ENCODE measurements at places on chromosomes 5 and 9.

DNA sequence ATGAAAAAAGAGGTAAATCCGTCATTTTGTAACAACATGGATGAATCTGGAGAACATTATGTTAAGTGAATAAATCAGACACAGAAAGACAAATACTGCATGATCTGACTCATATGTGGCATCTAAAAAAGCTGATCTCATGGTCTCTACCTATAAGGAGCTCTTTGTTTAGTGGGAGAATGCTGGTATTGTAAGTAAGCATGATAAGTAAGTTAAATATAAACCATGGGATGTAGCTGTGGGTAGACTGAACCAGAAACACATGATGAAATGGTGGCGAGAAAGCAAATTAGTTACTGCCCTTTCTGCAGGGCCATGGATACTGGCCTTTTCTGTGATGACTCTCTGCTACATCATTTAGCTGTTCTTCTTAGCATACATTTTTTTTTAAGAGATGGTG lies 66.4 kb upstream of the RUSC2 start:
- H3K4me3 ChIP-seq, result no peak overlapping the region
- no peaks in the 10 kb centered on the region for H3K27me3 ChIP-seq
- no peaks in the 10 kb centered on the region for H3K36me3 ChIP-seq
- no peak for DNase-seq

DNA sequence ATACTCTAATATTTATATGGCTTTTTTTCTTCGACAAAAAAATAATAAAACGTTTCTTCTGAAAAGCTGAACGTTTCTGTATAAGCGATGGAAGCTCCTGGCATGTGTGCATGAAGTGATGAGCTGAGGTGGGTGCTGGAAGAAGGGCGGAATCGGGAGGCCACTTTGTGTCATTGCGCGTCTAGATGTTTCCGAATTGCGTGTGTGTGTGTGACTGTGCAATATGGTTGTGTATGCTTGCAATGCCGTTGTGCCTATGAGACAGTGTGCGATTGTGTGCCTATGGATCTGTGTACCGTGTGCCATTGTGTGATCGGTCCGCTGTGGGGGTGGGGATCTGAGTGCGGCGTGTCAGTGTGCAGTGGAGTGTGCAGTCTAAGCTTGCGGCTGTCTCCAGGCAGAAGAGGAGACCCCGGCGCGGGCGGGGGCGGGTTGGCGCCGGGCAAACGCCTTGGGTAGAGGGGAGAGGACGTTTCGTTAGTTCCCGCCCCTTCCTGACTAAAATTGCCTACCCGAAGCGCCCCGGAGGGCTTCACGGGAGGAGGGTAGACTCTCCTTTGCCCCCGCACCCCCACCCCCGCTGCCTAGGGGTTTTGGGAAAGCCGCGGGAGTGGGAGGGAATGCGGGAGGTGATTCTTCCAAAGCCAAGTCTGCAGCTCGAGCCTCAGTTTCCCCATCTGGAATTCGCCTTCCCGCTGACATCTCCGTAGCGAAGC lies 24.2 kb downstream of the PCDHGC5 start:
- peaks cover 46% of the 10 kb centered on the region for H3K36me3 ChIP-seq
- no peaks in the 10 kb centered on the region for H3K27me3 ChIP-seq
- DNase-seq, result no peak
- H3K27ac ChIP-seq, result peak overlapping the region; percentile 97

DNA sequence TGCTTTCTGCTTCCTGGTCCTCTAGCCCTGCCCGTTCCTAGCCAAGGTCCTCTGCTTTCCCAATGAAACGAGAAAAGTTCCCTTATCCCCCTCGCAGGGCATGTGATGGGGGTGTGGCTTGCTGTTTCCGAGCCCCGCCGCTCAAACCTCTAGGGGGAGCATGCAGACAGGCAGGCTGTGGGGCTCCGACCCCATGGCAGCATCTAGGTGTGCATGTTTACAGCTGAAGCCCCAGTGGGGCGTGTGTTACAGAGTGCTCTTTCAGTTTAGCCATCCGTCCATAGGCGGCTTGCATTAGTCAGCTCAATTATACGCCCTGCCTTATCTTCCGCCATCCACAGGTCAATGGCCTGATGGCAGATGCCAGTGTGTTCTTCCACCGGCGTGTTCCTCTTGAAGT lies 48.3 kb upstream of the SPATA31E1 start:
- DNase-seq, result no peak
- H3K4me3 ChIP-seq, result no peak overlapping the region
- H3K4me1 ChIP-seq, result no peaks in the 10 kb centered on the region

GRCh38 chr9:99352826-99353225 lies 130.7 kb downstream of the SEC61B start:
- DNase-seq, result no peak
- no peaks in the 10 kb centered on the region for H3K4me1 ChIP-seq
- H3K4me3 ChIP-seq, result no peak overlapping the region
- no peak overlapping the region for H3K27ac ChIP-seq
- no peaks in the 10 kb centered on the region for H3K36me3 ChIP-seq
- no peaks in the 10 kb centered on the region for H3K27me3 ChIP-seq

DNA sequence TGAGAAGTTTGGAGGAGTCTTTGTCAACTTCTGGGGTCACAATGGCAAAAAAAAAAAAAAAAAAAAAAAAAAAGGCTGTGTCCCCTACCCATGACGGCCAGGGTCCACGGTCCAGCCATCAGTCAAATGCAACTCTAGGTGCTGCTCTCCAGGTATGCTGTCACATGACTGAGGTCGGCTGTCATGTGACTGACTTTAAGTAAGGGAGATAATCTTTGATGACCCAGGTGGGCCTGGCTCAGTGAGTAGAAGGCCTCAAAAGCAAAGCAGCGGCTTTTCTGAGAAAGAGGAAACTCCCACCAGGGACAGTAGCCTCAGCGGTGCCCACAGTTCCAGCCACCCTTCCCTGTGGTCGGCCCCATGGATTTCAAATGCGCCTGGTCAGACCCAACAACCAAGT lies 117.7 kb downstream of the ROR2 start:
- H3K27ac ChIP-seq, result no peak overlapping the region
- H3K4me3 ChIP-seq, result no peak overlapping the region
- no peak for DNase-seq
- H3K36me3 ChIP-seq, result no peaks in the 10 kb centered on the region
- H3K4me1 ChIP-seq, result peaks cover 16% of the 10 kb centered on the region

- H3K4me1 ChIP-seq, result no peaks in the 10 kb centered on the region
- H3K4me3 ChIP-seq, result no peak overlapping the region
- no peaks in the 10 kb centered on the region for H3K27me3 ChIP-seq
- peaks cover 6% of the 10 kb centered on the region for H3K36me3 ChIP-seq
Measured at GRCh38 chr5:39014561-39014960, 59.6 kb downstream of the RICTOR start.

- peaks cover 8% of the 10 kb centered on the region for H3K4me1 ChIP-seq
- H3K36me3 ChIP-seq, result peaks cover 12% of the 10 kb centered on the region
- H3K27ac ChIP-seq, result no peak overlapping the region
- DNase-seq, result no peak
Measured at GRCh38 chr5:132747616-132748440, 602 bp downstream of the CCNI2 start.

DNA sequence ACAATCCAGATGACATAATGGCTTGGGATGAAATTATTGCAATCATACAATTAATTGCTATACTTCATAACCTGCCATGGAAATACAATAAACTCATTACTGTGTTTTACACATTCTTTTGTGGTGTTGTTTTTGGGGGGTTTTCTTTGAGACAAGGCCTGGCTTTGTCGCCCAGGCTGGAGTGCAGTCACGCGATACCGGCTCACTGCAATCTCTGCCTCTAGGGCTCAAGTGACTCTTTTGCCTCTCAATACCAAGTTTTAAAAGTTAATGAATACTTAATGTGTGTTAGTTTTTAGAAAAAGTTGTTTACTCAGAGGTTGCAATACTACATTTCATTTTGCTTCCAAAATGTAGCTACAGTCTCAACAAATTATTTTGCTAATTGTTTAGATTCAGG lies 598.4 kb downstream of the CHSY3 start:
- DNase-seq, result no peak
- no peaks in the 10 kb centered on the region for H3K27me3 ChIP-seq
- H3K27ac ChIP-seq, result no peak overlapping the region
- H3K36me3 ChIP-seq, result no peaks in the 10 kb centered on the region

DNA sequence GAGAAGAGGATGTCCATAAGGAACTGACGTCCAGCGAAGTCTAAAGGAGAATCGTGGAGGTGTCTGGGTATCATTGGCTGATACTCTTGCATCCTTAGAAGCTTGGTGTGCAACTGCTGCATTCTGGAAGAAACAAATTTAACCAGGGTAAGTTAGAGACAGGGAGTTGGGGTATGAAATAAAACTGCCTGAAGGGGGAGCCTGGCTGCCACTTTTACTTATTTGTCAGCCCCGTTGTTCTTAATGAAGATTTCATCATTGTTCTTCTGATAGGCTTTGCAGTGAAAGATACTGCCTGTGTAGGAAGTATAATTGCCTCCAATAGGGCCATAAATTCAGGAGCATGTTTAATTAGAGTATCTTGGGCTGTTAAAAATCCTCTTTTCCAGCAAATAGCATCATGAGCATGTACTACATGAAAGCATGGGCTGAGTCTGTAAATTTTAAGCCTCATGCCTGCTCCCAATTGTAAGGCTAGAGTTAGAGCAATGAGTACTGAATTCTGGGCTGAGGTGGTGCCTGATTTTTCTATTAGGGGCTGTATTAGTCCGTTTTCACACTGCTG lies 1264.5 kb upstream of the ACO1 start:
- H3K36me3 ChIP-seq, result no peaks in the 10 kb centered on the region
- peak; percentile 84 for DNase-seq
- H3K27me3 ChIP-seq, result no peaks in the 10 kb centered on the region
- no peak overlapping the region for H3K27ac ChIP-seq
- H3K4me1 ChIP-seq, result no peaks in the 10 kb centered on the region
- H3K4me3 ChIP-seq, result no peak overlapping the region

DNA sequence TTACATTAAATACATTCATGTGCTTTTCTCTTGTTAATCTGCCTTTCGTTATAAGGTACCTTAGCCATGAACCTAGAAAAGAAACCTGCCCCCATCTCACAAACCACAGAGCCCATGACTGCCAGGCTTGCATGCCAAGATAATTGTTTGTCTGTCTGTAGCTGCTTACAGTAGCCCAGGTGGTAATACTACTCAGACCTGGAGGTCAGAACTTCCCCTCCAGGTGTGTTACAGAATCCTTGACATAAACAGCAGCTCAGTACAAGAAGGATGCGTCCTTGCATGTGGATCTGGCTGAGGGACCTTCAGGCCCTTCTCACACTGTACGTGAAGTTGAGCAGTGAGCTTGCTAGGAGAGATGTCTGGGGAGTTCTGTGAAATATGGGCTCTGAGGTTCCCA lies 291.4 kb downstream of the CSNK1G3 start:
- peaks cover 3% of the 10 kb centered on the region for H3K4me1 ChIP-seq
- H3K4me3 ChIP-seq, result no peak overlapping the region
- no peaks in the 10 kb centered on the region for H3K36me3 ChIP-seq
- no peaks in the 10 kb centered on the region for H3K27me3 ChIP-seq
- no peak for DNase-seq
- no peak overlapping the region for H3K27ac ChIP-seq

DNA sequence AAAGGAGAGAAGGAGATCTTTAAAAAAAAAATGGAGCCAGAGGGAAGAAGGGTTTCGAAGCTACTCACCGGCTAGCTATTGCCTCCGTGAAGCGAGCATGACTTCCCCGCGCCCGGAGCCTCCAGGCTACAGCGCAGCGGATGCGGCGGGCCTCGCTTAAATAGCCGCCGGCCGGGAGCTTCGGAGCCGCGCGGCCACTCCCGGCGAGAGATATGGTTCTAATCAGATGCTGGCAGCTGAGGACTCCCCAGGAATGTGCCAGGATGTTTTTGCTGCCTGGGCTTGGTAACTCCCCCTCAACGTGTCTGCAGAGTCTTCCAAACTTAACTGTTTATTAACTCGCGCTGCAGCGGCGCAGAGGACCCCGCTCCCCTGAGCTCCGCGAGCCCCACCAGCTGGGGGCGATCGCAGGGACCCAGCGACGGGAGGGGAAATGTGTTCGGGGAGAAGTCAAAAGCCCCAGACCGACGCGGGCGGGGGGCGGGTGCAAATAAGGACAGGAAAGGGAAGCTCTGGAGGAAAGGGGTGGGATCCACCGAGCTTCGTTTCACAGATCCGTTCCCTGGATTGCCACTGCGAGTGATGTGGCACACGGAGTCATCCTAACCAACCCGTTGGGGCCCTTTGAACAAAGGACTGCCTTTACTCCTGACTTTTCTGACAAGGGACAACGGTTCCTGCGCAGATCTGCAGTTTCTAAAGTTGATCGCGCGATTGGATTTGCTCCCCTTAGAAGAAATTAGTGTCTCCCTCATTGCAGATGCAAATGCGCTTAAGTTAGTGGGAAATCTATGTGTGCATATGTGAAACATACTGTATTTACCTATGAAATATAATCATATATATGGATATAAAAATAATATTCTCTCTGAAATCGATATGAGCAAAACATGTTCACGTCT lies at the start of gene DAB2:
DAB2 (minus strand) TSS at position 245 of the 902 bp plus-strand sequence. CDS start 30,660 bp downstream, outside the sequence.
- peak within 1 kb of the TSS; percentile 82 for H3K4me3 ChIP-seq
- peaks cover 10% of the 10 kb centered on the region for H3K27me3 ChIP-seq
- peaks cover 8% of the 10 kb centered on the region for H3K4me1 ChIP-seq
- DNase-seq, result peak; percentile 54
- H3K27ac ChIP-seq, result peak within 1 kb of the TSS; percentile 78
- H3K36me3 ChIP-seq, result no peaks in the 10 kb centered on the region

GRCh38 chr9:7336356-7337065 lies 463.1 kb downstream of the DMAC1 start:
- no peak for DNase-seq
- H3K27ac ChIP-seq, result no peak overlapping the region
- H3K4me3 ChIP-seq, result no peak overlapping the region
- H3K4me1 ChIP-seq, result no peaks in the 10 kb centered on the region
- no peaks in the 10 kb centered on the region for H3K36me3 ChIP-seq
- no peaks in the 10 kb centered on the region for H3K27me3 ChIP-seq

GRCh38 chr5:36177715-36178523 lies 26.0 kb downstream of the SKP2 start:
- H3K36me3 ChIP-seq, result no peaks in the 10 kb centered on the region
- no peaks in the 10 kb centered on the region for H3K27me3 ChIP-seq
- H3K4me3 ChIP-seq, result no peak overlapping the region

GRCh38 chr5:63960646-63961045 lies 1.6 kb downstream of the HTR1A start:
- peaks cover 33% of the 10 kb centered on the region for H3K27me3 ChIP-seq
- peaks cover 32% of the 10 kb centered on the region for H3K4me1 ChIP-seq
- no peak for DNase-seq
- H3K27ac ChIP-seq, result no peak overlapping the region
- H3K4me3 ChIP-seq, result peak overlapping the region; percentile 35
- H3K36me3 ChIP-seq, result no peaks in the 10 kb centered on the region
